Endothelial cell (in vitro differentiated cells): ENCODE measurements at places on chromosomes 16 and 17.
A peak's percentile ranks its signal among the peaks of the same experiment; 100 is the strongest.

GRCh38 chr16:10965440-10966061 is 21.2 kb downstream of the CLEC16A start:
- no peak for DNase-seq

DNA sequence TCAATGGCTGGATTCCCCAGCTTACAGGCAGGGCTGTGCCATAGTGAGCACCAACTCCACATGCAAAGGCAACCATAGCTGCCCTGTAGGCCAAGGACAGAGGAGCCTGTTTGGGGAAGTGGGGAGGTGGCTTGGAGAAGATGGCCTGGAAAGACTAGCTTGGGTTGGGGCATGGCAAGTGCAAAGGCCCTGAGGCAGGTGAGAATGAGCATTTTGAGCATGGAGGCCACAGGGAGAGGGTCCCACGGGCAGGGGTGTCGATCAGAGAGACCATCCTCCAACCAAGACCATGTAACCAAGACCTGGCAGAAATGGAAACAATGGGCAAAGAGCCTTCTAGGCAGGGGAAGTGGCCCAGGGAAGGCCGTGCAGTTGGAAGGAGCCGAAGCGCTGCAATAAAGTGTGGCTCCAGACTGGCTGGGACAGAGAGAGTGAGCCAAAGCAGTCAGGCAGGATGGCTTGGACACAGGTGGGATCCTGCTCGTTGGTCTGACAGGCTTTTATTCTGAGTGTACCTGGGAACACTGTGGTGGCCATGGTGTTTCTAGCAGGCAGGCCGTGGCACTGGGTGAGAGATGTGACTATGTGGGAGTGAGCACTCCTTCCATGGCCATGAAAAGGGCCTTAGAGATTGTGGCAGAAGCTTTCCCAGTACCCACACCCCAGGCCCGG is 24.8 kb upstream of the MPRIP start:
- no peak for DNase-seq

- DNase-seq, result no peak
Measured at GRCh38 chr16:75644240-75645012, 3.0 kb downstream of the KARS1 start.

DNA sequence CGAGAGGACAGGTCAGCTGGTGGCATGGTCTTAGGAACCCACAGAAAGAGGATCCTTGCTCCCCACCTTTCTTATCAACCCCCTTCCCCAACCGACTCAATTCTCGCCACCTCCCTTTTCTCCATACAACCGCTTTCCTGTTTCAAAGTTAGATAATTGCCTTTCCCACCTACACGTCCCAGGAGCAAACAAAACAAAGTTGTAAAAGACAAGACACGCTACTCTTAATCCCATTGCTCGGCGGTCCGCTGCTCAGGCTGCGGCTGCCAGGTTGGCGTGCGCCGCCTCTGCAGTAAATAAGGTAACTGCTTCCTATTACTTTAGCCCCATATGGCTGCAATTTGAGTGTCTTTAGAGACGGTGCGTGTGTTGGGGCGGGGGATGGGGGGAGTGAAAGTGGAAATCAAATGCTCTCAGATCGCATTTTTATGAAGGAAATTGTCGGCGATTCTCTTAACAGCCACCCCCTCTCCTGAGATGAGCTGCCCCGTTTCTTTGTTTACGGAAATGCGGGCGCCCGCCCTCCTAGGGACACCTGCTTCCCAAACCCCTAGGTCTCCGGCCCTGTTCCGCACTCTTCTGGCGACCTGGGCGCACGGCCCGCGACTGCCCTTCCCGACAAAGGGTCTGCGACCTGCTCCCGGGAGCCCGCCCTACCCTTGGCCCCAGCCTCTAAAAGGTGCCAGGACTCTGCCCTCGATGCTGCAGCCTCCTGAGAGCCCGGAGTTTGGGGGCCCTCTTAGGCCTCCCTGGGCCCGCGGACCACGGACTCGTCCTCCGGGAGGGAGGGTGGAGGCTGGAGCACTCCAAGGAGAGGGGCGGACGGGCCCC is 3.7 kb upstream of the CBX8 start:
- no peak for DNase-seq

DNA sequence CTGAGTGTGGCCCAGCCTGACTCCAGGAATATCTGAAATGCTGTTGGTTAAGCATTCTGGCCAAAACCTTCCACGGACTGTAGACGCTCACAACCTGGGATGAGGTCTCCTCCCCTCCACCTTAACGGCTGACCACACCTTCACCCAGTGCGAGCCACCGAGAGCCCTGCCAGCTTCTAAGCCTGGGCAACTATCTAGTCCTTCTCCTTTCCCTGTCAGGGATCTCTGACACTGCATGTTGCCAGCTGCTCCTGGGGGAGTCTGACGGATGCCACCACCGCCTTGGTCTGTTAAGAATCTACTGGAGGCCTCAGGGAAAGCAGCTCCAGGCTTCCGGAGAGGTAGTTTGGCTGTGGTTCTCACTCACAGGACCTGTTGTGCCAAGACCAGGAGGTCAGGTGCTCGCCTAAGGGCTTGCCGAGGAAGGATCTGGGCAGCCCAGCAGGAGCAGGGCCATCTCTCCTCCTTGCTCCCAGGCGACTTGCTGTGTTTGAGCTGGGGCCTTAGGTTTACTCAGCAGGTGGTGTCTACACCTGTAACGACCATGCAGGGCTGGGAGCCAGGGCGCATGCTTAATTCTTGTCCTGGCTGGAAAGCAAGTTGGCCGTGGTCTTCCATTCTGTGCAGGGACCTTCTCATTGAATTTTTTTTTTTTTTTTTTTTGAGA is 111.8 kb downstream of the NTN1 start:
- no peak for DNase-seq

DNA sequence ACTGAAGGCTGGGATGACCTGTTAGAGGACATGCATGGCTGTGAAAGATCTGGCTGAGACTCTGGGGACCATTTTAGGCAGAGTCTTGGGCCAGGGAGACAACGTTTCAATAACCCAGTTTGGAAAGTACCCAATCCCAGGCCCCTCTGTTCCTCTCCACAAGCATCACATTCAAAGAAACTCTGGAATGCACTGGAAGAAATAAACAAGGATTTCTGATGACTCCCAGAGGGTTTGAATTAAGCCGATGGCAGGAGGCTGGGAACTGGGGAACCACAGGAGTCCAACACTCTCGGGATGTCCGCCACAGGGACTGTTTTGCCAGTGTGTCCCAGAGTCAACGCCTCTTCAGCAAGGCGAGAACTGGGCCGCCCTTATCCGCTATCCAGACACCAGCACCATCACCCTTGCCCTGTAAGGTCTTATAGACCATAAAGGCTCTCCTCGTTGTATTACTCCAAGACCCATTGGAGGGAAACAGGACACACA is 3.3 kb downstream of the PMP22 start:
- DNase-seq, result peak; percentile 15

- DNase-seq, result no peak
Measured at GRCh38 chr16:70734522-70735095, 48.8 kb upstream of the MTSS2 start.

DNA sequence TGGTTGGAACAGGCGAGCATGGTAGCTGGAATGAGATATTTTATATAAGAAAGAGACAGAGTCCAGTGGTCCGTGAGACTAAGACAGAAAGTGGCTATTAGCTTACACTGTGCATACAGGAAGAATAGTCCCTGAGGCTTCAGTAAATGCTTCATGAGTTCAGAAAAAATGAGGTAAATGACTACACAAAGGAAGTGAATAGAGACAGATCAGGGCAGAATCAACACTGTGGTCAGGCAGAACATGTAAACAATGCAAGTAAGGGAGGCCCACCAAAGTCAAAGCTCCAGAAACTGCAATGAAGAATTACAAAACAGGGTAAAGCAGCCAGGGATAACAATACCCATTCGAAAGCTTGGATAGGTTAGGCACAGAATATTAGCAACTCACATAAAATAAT is 4.8 kb downstream of the ABCA10 start:
- no peak for DNase-seq

- DNase-seq, result no peak
Measured at GRCh38 chr17:57366558-57367351, 110.4 kb downstream of the MSI2 start.

GRCh38 chr17:58615768-58616659 is 75.8 kb downstream of the TEX14 start:
- no peak for DNase-seq

- DNase-seq, result no peak
Measured at GRCh38 chr16:27049117-27049516, 17.6 kb upstream of the C16orf82 start.

DNA sequence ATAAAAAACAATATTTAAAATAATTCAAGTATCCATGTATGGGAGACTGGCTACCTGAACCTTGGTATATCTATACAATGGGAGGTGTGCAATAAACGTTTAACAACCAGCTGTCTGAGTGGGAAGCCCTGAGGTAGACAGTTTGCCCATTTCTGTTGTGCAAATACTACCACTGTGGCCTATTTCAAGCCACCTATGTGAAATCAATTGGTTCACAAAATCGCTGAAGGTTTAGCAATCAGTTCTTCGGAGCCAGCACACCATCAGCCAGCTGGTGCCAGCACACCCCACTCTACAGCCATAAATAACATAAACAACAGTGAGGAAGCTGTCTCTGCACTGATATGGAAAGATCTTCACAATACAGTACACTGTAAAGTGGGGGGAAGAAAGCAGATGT is 46.7 kb upstream of the KDM8 start:
- DNase-seq, result no peak

GRCh38 chr16:24010440-24011089 is 174.8 kb downstream of the PRKCB start:
- peak; percentile 69 for DNase-seq
